Stimulated activated CD4-positive, alpha-beta T cell treated with anti-CD3 and anti-CD28 coated beads, Interleukin-15, amount 100 ng/mL, for 1 hour (primary cell): ENCODE measurements at places on chromosomes 4 and X.

GRCh38 chr4:163384434-163384833, 40.7 kb downstream of the NPY5R start:
- DNase-seq = no peak

DNA sequence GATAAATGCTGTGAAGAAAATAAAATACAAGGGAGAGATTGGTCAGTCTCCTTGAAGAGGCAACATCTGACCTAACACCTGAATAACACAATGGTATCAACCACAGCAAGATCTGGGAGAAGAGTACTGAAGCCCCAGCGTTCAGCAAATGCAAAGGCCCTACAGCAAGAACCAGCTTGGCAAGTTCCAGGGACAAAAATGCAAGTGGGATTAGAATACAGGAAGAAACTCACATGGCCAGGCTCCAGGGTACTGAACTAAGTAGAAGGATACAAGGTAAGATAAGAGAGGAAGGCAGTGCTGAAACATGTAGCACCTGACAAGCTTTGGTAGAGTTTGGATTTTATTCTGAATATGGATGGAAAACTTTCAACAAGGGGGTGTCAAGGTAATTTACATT, 3.6 kb downstream of the SMIM14 start:
- DNase-seq = no peak

DNA sequence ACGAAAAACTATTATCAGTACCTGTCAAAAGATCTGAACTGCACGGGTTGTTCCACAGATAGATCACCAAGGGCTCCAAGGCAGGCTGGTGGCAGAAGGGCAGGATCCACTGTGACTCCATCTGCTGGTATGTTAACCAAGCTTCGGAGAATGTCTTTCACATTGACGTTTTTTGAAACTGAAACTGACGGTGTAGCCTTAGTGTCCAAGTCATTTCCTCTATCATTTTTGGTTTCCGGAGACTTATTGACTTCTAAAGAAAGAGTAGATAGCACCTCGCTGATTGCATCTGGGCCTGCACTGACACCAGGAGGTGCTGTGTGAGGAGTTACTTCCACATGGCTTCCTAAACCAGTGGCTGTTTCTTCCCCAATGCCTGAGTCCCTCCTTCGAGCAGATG, 186.9 kb downstream of the LRBA start:
- peak; percentile 13 for DNase-seq

DNA sequence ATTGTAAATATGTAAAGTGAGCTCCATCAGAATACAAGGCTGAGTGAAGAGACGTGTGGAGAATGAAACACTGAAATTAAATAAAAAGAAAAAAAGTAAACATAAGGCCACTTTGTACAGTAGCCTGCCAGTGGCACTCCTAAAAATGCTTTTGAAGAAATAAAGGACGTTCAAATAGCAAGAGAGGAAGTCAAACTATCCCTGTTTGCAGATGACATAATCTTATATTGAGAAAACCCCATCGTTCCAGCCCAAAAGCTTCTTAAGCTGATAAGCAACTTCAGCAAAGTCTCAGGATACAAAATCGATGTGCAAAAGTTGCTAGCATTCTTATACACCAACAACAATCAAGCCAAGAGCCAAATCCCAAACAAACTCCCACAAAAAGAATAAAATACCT, 24.2 kb downstream of the RASSF6 start:
- no peak for DNase-seq

- DNase-seq = no peak
Measured at GRCh38 chr4:38463268-38463958, 200.6 kb upstream of the KLF3 start.
